ENCODE measurements at places on chromosomes 5 and 9. TPM values are rescaled to one million over a fixed set of nuclear protein-coding genes. Genes with fewer than 3 reads are reported as not detected.

DNA sequence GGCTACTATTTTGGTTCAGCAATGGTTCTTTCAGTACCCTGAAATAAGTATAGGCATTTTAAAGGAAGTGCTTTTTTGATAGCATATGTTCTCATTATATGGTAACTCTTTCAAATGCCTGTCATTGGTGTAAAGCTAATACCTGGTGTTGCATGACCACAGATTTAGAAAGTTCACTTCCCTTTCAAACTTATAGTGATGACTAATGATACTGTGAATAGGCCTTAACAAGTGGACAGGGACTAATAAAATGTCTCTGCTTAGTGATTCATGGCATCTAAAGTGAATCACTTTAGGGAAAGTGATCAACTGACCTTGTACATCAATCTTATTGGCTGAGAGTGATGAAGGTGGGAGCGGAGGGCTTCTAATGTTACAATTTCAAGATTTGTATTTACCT lies 21.6 kb downstream of the MRPL22 start:
- DNase-seq, result no peak

The RNF208 gene
- total RNA-seq, result 4.4 TPM

The SKP2 gene
- total RNA-seq, result 34.7 TPM

DNA sequence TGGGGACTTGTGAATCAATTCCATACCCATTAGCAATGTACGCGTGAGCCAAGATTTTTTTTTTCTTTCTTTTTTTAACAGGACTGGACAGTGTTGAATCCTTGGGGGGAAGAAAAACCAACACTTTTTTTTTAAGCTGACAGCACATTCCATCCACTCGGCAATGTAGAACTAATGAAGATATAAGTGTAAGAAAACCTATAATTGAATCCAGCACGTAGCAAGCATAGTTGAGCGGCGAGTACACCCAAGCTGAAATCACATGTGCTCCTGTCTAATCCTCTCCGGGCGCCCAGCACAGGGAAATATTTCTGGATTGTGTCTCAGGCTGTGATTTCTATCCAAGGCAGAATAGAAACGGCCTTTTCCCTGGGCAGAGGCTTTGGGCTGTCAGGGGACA lies 118.2 kb downstream of the BOD1 start:
- DNase-seq, result no peak

DNA sequence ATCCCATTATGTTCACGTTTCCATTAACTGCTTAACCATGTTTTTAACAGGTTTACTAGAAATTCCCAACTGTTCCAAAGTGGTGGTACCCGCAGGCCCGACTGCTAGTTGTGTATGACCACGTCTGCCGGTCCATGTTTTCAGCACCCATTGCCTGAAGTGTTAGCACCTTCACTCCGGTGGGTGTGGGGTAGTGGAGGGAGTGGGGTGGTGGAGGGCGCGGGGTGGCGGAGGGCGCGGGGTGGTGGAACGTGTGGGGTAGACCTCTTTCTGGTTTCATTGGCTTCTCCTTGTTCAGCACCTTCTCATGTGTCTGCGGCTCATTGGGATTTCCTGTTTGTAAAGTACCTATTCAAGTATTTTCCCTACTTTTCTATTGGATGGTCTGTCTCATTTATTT lies 37.7 kb downstream of the TPPP start:
- no peak for DNase-seq

DNA sequence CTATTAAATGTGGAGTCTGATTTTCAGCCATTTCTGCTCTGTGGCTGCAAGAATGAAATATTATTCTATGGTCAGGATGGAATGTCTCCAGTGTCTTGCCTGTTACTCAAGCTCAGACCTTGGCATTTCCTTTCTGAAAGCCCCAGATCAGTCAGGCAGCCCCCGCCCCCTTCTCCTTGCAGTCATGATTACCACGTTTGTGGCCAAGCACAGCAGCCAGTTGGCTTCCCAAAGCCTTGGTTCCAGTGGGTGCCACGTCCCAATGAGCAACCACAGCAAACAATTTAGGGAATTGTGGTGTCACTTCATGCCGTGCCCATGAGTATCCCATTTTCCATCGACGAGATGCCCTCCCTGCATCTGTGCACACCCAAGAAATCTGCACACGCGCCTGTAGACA lies 9.7 kb upstream of the OBP2A start:
- DNase-seq, result no peak

- DNase-seq, result no peak
Observed at GRCh38 chr5:2574155-2574554, 177.3 kb downstream of the IRX2 start.

GRCh38 chr9:82271106-82271561 lies 282.6 kb downstream of the SPATA31D1 start:
- no peak for DNase-seq

- DNase-seq, result no peak
Observed at GRCh38 chr5:146816775-146817387, 61.7 kb downstream of the PPP2R2B start.

- DNase-seq, result no peak
Observed at GRCh38 chr5:177371120-177372033, 12.9 kb upstream of the SLC34A1 start.

DNA sequence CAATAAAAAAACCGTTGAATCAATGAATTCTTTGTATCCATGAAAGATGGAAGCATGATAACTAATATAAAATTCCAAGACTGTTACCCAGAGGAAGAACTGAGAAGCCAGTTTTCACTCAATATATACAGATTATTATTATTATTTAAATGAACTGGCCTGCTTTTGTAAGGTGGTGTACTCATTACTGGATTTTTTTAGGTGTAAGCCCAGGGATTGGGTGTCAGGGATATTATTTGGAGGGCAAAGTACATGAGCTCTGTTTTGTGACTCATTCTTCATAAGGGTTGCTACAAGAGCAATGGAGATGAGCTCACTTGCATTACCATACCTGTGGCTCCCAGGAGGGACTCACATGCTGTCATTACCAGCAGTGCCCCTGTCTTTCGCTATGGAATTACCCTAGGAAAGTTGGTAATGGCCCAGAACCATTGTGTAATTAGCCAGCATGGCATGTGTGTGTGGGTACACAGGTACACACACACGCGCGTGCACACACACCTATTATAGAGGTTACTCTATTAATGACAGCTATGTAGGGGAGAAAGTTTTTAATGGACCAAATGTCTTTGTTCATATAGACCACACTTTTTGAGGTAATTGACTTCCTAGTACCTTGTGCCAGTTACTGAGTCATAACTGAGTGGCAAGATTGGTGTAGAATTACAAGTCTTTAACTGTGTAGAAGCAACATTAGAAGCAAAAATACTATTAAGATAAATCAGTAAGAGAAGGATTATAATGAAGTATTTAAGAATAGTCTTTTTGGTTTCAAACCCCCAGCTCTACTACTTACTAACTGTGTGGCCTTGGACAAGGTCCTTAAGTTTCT lies 143.4 kb downstream of the GDNF start:
- no peak for DNase-seq

The PCDHGC5 gene
- total RNA-seq, result not detected

GRCh38 chr9:126097679-126098078 lies 228.9 kb upstream of the MVB12B start:
- no peak for DNase-seq

DNA sequence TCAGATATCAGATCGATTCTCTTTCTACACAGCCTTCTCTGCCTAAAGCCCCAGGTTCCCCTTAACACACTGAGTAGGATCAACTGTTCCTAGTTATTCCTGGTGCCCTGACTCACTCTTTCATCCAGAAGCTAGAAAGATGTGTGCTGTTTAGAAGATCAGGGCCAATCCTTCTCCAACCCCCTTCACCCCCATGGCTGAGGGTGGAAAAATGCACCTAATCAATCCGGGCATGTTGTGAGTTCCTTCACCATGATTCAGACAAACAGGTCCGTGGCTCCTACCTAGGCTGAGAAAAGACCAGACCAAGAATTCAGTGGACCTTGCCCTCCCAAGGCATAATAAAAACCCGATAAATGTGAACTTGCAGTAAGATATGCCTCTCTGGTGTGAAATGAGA lies 85.4 kb upstream of the EQTN start:
- no peak for DNase-seq

DNA sequence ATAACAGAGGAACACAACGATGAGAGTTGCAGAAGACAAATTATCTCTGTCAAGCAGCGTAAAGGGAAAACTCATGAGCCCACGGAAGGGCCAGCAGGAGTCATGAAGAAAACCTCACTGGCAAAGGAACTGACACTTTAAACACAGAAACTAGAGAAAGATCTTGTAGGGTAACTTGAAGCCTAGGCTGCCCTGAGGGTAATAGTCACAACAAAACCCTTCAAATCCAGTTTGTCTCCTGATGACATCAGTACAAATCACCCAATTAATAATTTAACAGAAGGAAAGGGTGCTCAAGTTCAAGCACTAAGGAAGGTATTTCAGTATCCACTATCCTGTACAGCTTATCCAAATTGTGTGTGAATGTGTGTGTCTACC lies 549.1 kb downstream of the MTRR start:
- no peak for DNase-seq

The PCDHB1 gene
- total RNA-seq, result not detected

The SHOC1 gene
- total RNA-seq, result not detected

DNA sequence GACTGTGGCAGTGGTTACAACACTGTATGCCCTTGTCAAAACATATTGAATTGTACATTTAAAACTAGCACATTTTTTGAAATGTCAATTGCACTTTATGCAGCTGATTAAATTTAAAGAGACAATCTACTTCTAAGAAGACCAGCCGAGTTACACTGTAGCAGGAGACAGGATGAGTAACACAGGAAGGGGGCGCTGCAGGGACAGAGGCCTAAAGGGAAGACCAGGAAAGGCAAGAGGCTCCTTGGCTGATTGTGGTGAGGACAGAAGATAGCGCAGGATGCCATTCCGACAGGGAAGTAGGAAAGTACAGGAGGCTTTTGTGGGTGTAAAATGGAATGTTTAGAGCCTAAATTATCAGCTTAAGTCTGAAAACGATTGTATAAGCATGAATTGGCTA lies 28.2 kb upstream of the PPP2R2B start:
- no peak for DNase-seq

GRCh38 chr5:39390945-39391344 lies 26.6 kb upstream of the C9 start:
- no peak for DNase-seq

DNA sequence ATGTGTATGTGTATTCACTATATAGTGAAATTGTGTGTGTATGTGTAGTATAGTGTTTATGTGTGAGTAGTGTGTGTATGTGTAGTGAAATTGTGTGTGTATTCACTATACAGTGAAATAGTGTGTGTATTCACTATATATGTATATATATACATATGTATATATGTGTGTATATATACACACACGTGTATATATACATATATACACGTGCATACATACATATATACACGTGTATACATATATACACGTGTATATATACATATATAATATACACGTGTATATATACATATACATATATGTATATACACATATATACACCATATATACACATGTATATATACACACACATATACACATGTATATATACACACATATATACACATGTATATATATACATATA lies 403.6 kb upstream of the TUSC1 start:
- DNase-seq, result no peak

GRCh38 chr9:16092142-16093091 lies 539.6 kb downstream of the CCDC171 start:
- DNase-seq, result no peak

- DNase-seq, result no peak
Observed at GRCh38 chr9:126440940-126441339, 114.3 kb downstream of the MVB12B start.

GRCh38 chr5:42626462-42626861 lies 130.2 kb upstream of the CCDC152 start:
- no peak for DNase-seq

GRCh38 chr5:134463176-134463720 lies 51.6 kb upstream of the CDKN2AIPNL start:
- DNase-seq, result no peak

DNA sequence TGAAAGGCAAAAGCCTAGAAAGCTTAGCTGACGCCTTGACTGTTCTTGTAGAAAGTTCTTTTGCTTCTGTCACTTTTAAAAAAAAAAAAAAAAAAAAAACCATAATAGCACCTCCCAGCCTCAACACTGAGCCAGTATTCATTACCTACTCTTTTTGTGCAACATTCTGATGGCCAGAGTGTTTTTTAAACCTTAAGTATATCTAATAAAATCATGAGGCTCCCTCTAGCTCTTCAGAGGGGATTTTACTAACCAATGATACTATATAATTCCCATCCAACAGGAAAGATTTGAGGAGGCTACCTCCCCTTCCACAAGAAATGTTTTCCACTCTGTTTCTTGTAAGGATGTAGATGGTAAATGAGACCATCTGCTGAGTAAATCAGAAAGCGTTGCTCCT lies 3.9 kb downstream of the BNC2 start:
- no peak for DNase-seq

- peak; percentile 90 for DNase-seq
Observed at GRCh38 chr9:127611899-127612790, at the start of gene STXBP1. Gene STXBP1 (plus strand): TSS chr9:127612277. CDS start chr9:127612404, 127 bp downstream.

The PDCD1LG2 gene
- 0.83 TPM for total RNA-seq

GRCh38 chr5:34957321-34957720 lies 28.0 kb downstream of the DNAJC21 start:
- DNase-seq, result no peak

- DNase-seq, result no peak
Observed at GRCh38 chr5:142745268-142745667, 24.9 kb upstream of the ARHGAP26 start.

- no peak for DNase-seq
Observed at GRCh38 chr9:450057-450456, 235.4 kb downstream of the DOCK8 start.

DNA sequence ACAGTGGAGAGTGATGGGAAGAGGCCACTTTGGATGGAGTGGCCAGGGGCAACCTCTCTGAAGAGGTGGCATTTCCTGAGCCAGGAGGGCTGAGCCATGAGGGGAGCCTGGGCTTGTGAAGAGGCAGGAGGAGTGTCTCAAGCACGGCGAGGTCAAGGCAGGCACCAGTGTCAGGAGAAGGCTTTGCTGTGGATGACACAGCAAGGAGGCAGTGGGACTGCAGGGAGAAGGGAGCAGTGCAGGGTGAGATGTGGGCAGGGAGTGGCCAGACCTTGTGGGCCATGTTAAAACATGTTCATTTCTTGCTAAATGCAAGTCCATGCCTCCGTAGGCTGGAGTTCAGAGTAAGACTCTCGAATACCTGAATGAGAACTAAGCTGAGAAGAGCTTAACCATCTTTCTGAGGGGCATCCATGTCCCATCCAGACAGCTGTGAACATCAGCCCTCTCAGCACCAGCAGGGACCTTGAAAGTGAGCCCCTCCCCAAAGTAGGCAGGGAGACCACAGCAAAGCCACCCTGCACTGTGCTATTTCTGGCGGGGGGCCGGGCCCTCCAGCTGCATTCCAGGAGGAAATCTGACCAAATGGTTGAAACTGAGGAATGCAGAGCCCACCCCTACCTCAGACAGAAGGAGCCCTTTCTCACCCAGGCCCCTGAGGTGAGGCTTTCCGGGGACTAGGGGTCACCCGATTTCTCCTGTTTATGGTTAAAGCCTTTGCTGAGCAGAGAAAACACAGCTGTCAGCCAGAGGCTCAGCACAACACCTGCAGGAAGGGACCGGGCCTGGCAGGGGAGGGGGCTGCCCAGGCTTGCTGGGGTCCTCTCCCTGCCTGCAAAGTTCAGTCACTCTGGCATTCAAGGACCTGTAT lies 16.1 kb upstream of the ARSI start:
- no peak for DNase-seq

Data from activated CD4-positive, alpha-beta memory T cell treated with anti-CD3 and anti-CD28 coated beads for 36 hours (primary cell).